Urinary bladder (tissue), 4 donors: ENCODE measurements at places on chromosomes 13 and 19. TPM values are rescaled to one million over a fixed set of nuclear protein-coding genes. Genes with fewer than 3 reads are reported as not detected.

ZNF486 gene
- 23.4 TPM for total RNA-seq

KLK12 gene
- total RNA-seq, result not detected

UBXN6 gene
- 39.5 TPM for total RNA-seq

DDX39A gene
- 24.0 TPM for total RNA-seq

SLITRK1 gene
- 0.32 TPM for total RNA-seq

SYCN gene
- total RNA-seq, result not detected

ZNF324 gene
- 9.5 TPM for total RNA-seq

NDUFA13 gene
- total RNA-seq, result 74.7 TPM

RDH8 gene
- total RNA-seq, result not detected

FXYD1 gene
- 26.9 TPM for total RNA-seq

- DNase-seq, result no peak
These were observed 338.6 kb upstream of the TMTC4 start for GRCh38 chr13:101013245-101013644.

- DNase-seq, result no peak
These were observed 23.4 kb downstream of the ZNF507 start for GRCh38 chr19:32368787-32369186.

DNA sequence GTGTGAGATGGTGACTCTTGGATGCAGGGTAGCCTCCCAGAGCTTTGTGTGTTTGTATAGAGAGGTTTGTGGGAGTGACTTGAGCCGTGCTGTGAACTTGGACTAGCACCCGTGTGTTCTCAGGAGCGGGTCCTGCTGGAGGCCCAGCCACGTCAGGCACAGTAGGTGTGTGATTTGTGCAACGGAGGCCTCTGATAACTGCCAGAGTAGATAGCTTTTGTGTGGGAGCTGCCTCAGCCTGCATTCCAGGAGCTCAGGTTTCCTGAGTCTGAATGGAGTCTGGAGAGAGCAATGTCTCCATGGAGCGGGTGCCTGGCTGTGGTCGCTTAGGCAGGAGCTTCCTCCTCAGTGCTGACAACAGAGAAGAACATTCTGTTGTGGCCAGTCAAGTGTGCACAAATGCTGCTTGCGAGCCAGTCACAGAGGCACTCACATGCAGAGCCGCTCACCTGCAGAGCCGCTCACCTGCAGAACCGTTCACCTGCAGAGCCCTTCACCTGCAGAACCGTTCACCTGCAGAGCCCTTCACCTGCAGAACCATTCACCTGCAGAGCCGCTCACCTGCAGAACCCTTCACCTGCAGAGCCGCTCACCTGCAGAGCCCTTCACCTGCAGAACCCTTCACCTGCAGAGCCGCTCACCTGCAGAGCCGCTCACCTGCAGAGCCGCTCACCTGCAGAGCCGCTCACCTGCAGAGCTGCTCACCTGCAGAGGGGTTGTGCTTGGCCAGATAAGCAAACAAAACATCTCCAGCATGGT, 32.6 kb downstream of the TFDP1 start:
- no peak for DNase-seq

DNA sequence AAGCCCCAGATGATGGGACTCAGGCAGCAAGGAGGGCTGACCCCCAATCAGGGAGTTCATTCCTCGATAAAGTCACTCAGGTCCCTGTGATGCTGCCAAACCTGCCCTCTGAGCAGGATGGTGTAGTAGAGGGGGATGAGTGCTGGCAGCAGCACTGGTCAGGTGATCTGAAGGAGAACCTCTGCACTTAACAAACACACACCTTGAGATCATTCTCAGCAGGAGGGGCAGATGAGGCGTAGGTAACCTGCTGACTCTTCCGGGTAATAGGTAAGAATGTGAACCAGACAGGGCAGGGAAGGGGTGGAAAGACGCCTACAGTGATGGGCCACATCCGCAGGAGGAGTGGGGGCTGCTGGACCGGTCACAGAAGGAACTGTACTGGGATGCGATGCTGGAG, 3.2 kb downstream of the ZNF446 start:
- no peak for DNase-seq

DNA sequence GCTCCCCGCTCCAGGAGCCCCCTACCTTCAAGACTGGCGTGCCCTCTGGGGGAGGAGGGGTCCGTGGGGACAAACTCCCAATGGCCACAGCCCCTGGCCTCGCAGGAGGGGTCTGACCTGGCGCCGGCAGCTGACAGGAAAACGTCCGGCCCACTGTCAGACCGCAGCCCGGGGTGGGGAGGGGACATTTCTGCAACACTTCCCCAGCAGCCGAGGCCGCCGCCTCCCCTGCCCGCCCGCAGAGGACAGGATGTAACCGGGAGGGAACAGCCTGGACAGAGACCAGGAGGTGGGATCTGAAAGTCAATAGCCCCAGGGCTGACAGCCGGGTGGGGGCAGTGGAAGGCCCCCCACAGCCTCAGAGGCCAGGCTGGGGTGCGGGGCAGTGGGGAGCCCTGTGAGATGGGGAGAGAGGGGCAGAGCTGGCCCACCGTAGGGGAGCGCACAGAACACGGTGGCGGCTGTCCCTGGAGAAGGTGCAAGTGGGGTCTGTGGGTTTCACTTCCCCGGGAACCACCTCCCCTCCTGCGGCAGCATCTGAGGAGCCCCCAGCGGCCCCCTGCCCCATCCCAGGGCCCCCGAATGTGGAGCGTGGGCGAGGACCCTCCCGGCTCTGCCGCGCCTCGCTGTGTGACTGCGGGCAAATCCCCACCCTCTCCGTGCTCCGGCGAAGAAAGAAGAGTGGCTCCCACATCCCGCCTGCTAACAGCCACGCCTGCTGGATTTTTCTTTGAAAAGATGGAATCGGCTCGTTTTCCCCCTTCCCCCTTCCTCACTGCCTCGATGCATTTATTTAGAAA, at the start of gene PEAK3:
Gene PEAK3, minus strand, starts transcription at position 114 of the 800 bp plus-strand sequence. CDS start 1,244 bp downstream, outside the sequence.
- no peak for DNase-seq

DNA sequence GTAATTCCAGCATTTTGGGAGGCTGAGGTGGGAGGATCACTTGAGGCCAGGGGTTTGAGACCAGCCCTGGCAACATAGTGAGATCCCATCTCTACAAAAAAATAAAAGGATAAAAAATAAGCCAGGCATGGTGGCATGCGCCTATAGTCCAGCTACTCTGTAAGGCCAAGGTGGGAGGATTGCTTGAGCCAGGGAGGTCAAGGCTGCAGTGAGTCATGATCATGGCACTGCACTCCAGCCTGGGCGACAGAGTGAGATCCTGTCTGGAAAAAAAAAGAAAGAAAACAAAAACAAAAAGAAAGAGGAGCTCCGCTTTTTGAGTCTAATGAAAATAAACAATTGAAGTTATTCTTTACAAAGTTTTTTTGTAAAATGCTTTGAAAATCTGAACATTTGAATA, 326.2 kb downstream of the GPC5 start:
- no peak for DNase-seq

- DNase-seq, result no peak
These were observed 574 bp upstream of the GPX4 start for GRCh38 chr19:1103132-1103707.

GRCh38 chr13:72390909-72391308, 336.5 kb downstream of the MZT1 start:
- no peak for DNase-seq

DNA sequence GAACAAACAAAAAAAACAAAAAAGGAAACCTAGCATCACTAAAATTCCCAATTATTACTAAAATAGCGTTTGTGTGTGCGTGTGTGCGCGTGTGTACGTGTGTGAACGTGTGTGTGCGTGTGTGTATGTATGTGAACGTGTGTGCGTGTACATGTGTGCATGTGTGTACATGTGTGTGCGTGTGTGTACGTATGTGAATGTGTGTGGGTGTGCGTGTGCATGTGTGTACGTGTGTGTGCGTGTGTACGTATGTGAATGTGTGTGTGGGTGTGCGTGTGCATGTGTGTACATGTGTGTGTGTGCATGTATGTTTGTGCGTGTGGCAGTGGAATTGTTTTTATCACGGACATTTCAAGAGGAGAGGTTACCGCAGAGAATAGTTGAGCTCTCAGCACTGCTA, 21.6 kb downstream of the CATSPERD start:
- no peak for DNase-seq

DNA sequence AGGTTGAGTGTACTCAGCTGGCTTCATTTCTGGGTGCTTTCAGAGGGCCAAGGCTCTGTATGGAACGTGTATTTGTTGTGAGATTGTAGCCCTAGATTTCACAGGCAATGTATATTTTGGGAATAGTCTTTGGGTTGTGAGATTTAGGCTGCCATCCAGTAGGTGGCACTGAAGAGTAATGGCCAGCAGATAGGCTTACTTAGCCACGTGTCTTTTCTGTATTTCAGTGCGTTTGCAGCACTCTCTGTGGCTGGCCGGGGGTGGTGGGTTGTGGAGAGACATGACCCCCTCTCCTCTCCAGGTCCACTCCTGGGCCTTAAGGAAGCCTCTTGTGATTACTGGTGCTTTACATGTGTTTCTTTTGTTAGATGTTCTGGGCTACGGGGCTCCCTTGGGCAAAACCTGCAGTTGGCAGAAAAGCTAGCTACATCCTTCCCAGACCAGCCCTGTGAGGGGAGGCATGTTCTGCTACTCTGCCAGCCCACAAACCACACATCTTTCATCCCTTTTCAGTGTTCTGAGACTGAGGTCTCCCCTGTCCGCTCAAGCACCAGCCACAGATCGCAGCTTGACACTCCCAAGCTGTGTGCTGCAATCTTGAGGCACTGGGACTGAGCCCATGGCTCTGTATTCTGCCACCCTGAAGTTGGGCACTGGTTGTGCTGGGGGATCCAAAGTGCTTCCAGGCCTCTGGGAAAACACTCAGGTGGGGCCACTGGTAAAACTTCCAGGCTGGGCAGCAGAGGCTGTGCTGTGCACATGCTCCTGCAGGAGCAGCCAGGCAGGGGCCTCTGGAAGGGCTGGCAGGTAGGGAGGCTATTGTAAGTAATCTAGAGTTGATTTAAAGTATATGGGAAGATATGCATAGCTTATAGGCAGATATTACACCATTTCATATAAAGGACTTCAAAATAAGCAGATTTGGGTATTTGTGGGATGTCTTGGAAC, 1096.8 kb upstream of the PCDH20 start:
- DNase-seq, result no peak

GRCh38 chr13:30818323-30818960, 83.1 kb downstream of the ALOX5AP start:
- no peak for DNase-seq

DNA sequence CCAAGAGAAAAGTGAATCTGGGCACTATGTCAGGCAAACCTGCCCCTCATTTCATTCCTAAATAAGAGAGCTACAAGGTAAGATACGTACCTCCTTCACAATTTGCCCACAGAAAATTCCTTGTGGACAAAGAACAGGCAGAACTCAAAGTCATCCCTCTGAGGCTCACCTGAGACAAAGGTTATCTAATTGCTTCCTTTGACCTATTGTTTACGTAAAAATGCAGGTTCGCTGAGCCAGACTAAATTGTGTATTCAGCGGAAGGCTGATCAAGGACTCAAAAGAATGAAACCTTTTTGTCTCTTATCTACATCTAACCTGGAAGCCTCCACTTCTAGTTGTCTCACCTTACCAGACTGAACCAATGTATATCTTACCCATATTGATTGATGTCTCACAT, 213.3 kb downstream of the POSTN start:
- no peak for DNase-seq

GRCh38 chr19:41934849-41935374, 6.7 kb upstream of the ERFL start:
- DNase-seq, result no peak

- DNase-seq, result no peak
These were observed 290.8 kb upstream of the PCDH9 start for GRCh38 chr13:67520886-67521285.

- DNase-seq, result no peak
These were observed 23.3 kb upstream of the VSTM2B start for GRCh38 chr19:29502581-29502850.

DNA sequence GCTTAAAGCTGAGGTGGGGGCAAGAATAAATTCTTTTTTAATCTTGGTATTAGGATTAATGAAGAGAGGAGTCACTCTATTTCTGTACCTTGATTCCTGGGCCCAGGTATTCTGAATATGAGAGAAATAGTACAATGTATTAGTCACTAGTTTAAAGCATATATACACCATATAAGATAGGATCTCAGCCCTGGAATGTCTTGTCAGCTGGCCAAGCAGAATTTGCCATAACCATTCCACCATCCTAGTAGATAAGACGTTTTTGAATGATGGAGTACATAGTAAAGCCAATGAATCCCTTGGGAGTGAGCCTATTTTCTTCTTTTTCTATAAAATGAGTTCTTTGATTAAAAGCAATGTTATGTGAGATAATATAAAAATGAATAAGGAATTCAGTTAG, 55.6 kb downstream of the UFM1 start:
- no peak for DNase-seq

DNA sequence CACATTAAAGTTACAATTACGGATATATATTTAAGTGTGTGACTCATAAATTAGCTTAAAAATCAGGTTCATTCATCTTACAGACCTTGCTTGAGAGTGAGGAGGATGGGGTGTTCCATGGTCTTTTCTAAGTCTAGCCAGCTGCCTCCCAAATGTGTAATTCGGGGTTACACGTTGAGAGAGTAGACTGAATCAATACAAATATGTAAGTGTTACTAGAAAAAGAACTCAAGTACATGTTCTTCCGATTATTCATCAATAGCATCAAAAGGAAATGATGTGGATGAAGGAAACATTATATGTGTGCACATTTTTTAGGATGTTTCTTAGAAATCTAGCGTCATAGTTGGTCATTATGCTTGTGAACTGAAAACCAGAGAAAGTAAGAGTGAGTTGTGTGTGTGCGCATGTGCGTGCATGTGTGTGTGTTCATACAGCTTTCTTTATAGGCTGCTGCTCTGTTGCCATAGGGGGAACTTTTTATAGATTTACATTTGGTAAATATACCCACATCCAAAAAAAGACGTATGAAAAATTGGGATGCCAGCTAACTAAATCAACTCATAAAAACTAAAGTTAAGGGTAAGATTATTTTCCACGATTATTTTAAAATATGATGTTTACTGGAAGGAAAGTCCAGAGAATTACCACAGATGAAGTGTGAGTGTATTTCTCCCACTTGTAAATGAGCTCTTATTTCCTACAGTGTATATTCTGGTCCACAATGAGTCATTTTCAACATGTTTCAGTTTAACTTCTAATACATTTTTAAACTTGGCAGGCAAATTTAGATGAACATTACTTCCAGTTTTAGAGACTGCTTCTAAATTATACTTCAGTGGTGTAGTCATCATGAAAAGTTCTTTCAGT, 82.4 kb downstream of the PIBF1 start:
- DNase-seq, result no peak

GRCh38 chr19:1707240-1707639, 46.1 kb upstream of the ONECUT3 start:
- no peak for DNase-seq

- DNase-seq, result no peak
These were observed 6.7 kb downstream of the SUGT1 start for GRCh38 chr13:52659340-52659739.

- no peak for DNase-seq
These were observed 4.7 kb downstream of the STXBP2 start for GRCh38 chr19:7641290-7642276.

- DNase-seq, result no peak
These were observed 941 bp downstream of the DUS3L start for GRCh38 chr19:5789886-5790558.

DNA sequence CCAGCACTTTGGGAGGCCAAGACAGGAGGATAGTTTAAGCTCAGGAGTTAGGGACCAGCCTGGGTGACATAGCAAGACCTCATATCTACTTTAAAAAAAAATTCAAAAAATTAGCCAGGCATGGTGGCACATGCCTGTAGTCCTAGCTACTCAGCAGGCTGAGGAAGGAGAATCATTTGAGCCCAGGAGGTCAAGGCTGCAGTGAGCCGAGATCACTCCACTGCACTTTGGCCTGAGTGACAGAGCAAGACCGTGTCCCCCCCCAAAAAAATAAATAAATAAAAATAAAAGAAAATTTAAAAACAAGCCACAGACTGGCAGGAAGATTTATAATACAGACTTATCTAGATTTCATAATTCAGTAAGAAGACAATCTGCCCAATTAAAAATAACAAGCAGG, 14.8 kb downstream of the PSPC1 start:
- DNase-seq, result no peak
